ENCODE measurements at places on chromosomes 2 and 18. TPM values are rescaled to one million over a fixed set of nuclear protein-coding genes. Genes with fewer than 3 reads are reported as not detected.

- H3K36me3 ChIP-seq: no peaks in the 10 kb centered on the region
- no peak overlapping the region for H3K27ac ChIP-seq
- H3K27me3 ChIP-seq: no peaks in the 10 kb centered on the region
- DNase-seq: no peak
These were observed 42.4 kb downstream of the PKDCC start for GRCh38 chr2:42090216-42090615.

GRCh38 chr2:224973112-224974016 lies 68.9 kb downstream of the DOCK10 start:
- H3K4me1 ChIP-seq: no peaks in the 10 kb centered on the region
- H3K4me3 ChIP-seq: no peak overlapping the region
- DNase-seq: no peak
- H3K27me3 ChIP-seq: peaks cover 20% of the 10 kb centered on the region

MC2R gene
- total RNA-seq: not detected

ZBTB7C gene
- total RNA-seq: 6.2 TPM

DNA sequence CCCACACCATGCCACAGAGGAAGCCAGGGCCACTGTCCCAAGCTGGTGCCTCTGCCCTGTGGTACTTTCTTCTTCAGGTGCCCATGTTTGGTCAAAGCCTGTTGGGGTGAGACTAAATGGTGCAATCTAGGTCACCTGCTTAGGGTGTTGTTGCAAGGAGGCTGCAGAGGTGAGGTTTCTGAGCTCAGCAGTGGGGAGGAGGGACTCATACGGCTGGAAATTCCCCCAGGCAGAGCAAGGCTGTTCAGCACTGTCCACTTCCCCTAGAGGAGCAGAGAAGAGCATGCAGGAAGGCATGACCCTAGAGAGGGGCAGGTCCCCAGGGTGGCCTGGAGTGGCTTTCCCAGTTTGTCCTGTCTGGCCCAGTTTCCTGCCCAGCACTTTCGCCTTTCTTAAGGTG lies 211.0 kb downstream of the HAUS1 start:
- H3K36me3 ChIP-seq: no peaks in the 10 kb centered on the region
- no peaks in the 10 kb centered on the region for H3K27me3 ChIP-seq
- no peak overlapping the region for H3K27ac ChIP-seq

GRCh38 chr2:178412047-178412446 lies 38.9 kb downstream of the PRKRA start:
- H3K27ac ChIP-seq: no peak overlapping the region
- DNase-seq: no peak
- H3K36me3 ChIP-seq: no peaks in the 10 kb centered on the region
- no peaks in the 10 kb centered on the region for H3K4me1 ChIP-seq

DNA sequence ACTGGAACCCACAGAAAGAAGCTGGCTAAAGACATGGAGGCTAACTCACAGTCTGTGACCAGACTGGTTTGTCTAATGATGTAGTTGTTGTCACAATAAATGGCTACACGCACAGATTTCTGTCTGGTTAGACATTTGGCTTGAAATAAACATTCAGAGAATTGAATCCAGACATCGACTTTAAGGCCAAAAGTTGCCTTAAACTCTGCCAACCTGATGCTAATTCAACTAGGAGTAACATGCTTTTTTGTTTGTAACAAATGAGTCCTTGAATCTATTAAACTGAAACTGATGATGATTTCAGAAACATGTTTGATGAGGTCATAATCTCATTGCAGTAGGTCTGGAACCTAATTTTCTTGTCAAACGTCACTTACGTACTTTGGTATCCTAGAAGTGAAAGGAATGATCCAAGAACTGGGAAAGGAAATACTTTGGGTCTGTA lies 123.8 kb downstream of the ERBB4 start:
- DNase-seq: no peak
- H3K27ac ChIP-seq: no peak overlapping the region
- H3K4me1 ChIP-seq: peaks cover 5% of the 10 kb centered on the region
- H3K27me3 ChIP-seq: no peaks in the 10 kb centered on the region
- H3K4me3 ChIP-seq: no peak overlapping the region

DNA sequence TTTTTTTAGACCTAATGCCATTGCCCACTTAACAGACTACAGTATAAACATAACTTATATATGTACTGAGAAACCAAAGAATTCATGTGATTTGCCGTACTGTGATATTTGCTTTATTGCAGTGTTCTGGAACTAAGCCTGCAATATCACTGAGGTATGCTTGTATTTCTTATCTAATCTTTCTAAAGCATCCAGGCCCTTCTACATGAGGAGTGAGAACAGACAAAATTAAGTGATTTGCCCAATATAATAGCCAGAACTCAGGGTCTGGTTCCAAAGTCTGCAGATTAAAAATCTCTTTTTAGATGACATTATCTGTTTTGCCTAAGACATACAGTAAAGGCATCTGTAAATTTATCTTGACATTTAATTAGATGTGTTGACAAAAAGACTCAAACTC lies 41.9 kb downstream of the BMPR2 start:
- H3K4me3 ChIP-seq: no peak overlapping the region
- H3K27me3 ChIP-seq: no peaks in the 10 kb centered on the region
- no peaks in the 10 kb centered on the region for H3K36me3 ChIP-seq
- no peak for DNase-seq
- H3K27ac ChIP-seq: peak overlapping the region; percentile 52

- no peaks in the 10 kb centered on the region for H3K27me3 ChIP-seq
These were observed 143.9 kb downstream of the ESCO1 start for GRCh38 chr18:21456428-21457178.

GRCh38 chr2:4931721-4932365 lies 760.3 kb upstream of the SOX11 start:
- H3K36me3 ChIP-seq: no peaks in the 10 kb centered on the region
- no peak overlapping the region for H3K4me3 ChIP-seq
- H3K4me1 ChIP-seq: peaks cover 9% of the 10 kb centered on the region
- H3K27ac ChIP-seq: no peak overlapping the region

DNA sequence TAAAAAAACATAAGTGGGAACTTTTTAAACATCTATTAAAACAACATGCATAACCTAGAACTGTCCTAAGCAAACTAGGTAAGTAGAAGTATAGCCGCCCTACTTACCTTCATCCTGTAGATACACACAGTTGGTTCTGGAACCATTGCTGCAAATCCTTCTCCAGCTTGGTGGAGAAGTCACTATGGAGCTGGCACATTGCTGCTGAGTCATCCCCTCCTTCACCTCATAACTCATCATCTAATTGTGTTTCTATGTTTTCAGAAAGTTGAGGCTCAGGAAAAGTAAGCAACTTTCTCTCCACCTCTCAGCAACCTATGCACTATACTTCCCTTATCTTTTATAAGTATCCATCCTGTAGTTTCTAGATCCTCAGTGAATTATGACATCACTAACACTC lies 269.8 kb upstream of the MMADHC start:
- no peak overlapping the region for H3K27ac ChIP-seq
- peaks cover 11% of the 10 kb centered on the region for H3K4me1 ChIP-seq
- DNase-seq: peak; percentile 10

- no peak overlapping the region for H3K4me3 ChIP-seq
- H3K36me3 ChIP-seq: peaks cover 51% of the 10 kb centered on the region
- no peaks in the 10 kb centered on the region for H3K27me3 ChIP-seq
- no peak overlapping the region for H3K27ac ChIP-seq
- DNase-seq: no peak
These were observed 39.5 kb downstream of the COX7A2L start for GRCh38 chr2:42321452-42322064.

- no peaks in the 10 kb centered on the region for H3K27me3 ChIP-seq
- peak overlapping the region; percentile 92 for H3K27ac ChIP-seq
- peaks cover 19% of the 10 kb centered on the region for H3K36me3 ChIP-seq
- peak overlapping the region; percentile 82 for H3K4me3 ChIP-seq
- DNase-seq: peak; percentile 89
These were observed 403 bp downstream of the TMEM127 start for GRCh38 chr2:96265349-96265839.

ASTL gene
- total RNA-seq: not detected

KCNG2 gene
- total RNA-seq: not detected

DNA sequence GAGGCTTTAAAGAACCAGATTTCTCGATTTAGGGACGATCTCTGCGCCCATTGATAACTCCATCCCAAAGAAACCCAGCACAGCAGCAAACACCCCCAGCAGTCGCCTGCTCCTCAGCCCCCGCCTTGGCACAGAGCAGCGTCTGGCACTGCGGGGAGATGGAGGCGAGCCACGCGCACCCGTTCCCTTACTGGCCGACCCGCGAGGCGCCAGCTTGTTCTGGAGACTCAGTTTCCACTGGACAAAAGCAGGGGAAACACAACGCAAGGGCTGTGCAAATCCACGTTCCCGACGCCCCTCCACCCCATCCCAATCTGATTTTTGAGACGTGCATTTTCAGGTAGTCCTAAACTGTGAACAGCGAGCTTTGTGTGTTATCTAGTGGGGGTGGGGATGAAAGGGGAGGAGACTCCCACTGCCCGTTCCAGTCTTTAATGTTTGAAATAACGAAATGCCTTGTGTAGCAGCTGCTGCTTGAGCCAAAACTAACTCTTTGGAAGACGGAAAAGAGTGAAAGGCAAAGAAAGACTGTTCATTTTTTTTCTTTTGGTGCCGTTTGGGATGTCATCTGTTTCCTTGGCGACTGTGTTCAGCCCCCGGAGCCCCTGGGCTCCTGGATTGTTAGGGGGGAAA lies 143.2 kb downstream of the MEIS1 start:
- peak; percentile 53 for DNase-seq
- peaks cover 16% of the 10 kb centered on the region for H3K27me3 ChIP-seq
- H3K36me3 ChIP-seq: no peaks in the 10 kb centered on the region
- peaks cover 34% of the 10 kb centered on the region for H3K4me1 ChIP-seq
- H3K4me3 ChIP-seq: peak overlapping the region; percentile 78

SLC16A14 gene
- 1.7 TPM for total RNA-seq

DNA sequence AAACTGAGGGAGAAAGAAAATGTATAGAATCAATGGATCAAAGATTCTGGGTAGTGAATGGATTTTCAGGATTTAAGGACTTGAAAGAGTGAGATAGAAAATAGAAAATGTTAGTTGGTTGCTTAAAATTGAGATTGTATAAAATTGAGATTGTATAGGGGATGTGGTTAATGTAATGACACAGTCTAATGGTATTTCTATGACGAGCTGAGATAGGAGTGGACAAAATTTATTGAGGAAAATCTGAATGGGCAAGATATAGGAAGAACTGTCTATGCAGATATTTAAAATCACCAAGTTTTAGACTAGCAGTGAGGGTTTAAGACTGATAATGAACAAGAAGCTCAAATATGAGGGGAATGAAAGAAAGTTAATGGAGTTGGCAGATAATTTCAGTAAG lies 406.6 kb downstream of the NYAP2 start:
- DNase-seq: no peak
- no peaks in the 10 kb centered on the region for H3K36me3 ChIP-seq
- no peaks in the 10 kb centered on the region for H3K27me3 ChIP-seq
- no peaks in the 10 kb centered on the region for H3K4me1 ChIP-seq
- no peak overlapping the region for H3K4me3 ChIP-seq
- no peak overlapping the region for H3K27ac ChIP-seq

DNA sequence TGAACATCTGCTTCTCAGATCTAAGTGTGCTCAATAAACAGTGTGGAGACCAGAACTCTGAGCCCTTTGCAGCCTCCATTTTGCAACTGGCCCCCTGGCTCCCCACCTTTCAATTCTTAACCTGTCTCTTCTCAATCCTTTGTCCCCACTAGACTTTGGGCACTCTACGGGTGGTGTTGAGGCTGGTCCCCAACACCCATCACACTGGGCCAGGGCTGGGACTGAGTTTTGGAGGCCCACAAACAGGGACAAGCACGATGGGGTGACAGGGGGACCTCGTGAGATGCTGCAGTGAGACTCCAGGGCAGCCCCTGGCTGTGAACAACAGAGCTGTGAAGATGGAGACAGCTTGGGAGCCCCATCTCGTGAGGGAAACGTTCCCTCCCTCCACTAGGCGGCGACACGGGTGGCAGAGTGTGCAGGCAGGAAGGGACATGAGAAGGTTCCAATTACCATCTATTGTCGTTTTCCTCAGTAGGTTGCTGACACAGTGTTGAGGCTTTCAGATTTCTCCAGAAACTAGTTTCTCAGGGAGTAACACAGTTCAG lies 1.2 kb downstream of the ANKMY1 start:
- no peak overlapping the region for H3K27ac ChIP-seq

DNA sequence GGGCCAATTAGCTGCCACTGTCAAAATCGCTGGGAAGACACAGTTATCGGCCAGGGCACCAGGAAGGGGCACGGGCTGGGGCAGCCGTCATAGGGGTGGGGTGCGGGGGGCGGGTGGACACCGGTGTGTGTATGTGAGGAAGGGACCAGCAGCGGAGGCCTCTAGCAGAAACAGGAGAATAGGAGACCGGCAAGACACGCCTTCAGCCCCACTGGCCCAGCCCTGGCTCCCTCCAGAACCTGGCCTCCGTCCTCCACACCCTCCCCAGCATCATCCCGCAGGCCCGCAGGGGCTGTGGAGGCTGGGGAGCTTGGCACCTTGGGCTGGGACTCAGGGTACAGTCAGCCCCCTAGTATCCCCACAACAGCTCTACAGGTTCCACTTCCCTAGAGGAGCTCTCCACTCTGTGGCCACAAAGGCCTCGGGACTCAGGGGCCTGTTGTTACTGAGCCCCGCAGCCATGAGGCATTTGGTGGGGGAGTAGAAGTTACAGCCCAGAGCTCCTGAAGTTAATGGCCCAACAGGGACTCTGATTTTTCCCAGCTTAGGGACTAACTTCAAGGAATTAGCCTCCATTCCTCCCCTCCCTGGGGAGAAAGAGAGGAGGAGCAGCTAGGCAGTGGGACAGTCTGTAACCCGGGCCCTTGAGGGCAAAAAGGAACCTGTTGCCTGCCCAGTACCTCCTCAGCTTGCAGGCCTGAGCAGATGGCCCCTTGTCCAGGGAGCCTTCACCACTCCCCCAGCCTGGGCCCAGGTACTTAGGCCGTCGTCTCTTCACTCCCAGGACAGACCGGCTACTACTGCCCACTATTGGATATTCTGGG lies 19.9 kb downstream of the SH2D6 start:
- peaks cover 12% of the 10 kb centered on the region for H3K4me1 ChIP-seq
- H3K27me3 ChIP-seq: no peaks in the 10 kb centered on the region
- peak overlapping the region; percentile 16 for H3K4me3 ChIP-seq
- H3K27ac ChIP-seq: peak overlapping the region; percentile 46
- H3K36me3 ChIP-seq: no peaks in the 10 kb centered on the region
- DNase-seq: no peak

- no peaks in the 10 kb centered on the region for H3K27me3 ChIP-seq
- H3K4me1 ChIP-seq: no peaks in the 10 kb centered on the region
- DNase-seq: no peak
- no peak overlapping the region for H3K27ac ChIP-seq
These were observed 133.4 kb downstream of the NDUFA10 start for GRCh38 chr2:239891698-239892097.

RNF125 gene
- total RNA-seq: 1.7 TPM

GRCh38 chr18:48992791-48993555 lies 42.2 kb upstream of the SMAD7 start:
- DNase-seq: no peak
- H3K27ac ChIP-seq: no peak overlapping the region
- no peak overlapping the region for H3K4me3 ChIP-seq
- H3K27me3 ChIP-seq: no peaks in the 10 kb centered on the region
- H3K4me1 ChIP-seq: peaks cover 52% of the 10 kb centered on the region

- no peak overlapping the region for H3K4me3 ChIP-seq
- peak; percentile 78 for DNase-seq
- peaks cover 2% of the 10 kb centered on the region for H3K4me1 ChIP-seq
- no peaks in the 10 kb centered on the region for H3K36me3 ChIP-seq
- no peak overlapping the region for H3K27ac ChIP-seq
- no peaks in the 10 kb centered on the region for H3K27me3 ChIP-seq
These were observed 290.4 kb upstream of the TNP1 start for GRCh38 chr2:217150236-217150635.

Measured in cardiac muscle cell (in vitro differentiated cells and primary cell).